Thyroid gland (tissue), 4 donors: ENCODE measurements at places on chromosomes 2 and 18.
A peak's percentile ranks its signal among the peaks of the same experiment; 100 is the strongest.

DNA sequence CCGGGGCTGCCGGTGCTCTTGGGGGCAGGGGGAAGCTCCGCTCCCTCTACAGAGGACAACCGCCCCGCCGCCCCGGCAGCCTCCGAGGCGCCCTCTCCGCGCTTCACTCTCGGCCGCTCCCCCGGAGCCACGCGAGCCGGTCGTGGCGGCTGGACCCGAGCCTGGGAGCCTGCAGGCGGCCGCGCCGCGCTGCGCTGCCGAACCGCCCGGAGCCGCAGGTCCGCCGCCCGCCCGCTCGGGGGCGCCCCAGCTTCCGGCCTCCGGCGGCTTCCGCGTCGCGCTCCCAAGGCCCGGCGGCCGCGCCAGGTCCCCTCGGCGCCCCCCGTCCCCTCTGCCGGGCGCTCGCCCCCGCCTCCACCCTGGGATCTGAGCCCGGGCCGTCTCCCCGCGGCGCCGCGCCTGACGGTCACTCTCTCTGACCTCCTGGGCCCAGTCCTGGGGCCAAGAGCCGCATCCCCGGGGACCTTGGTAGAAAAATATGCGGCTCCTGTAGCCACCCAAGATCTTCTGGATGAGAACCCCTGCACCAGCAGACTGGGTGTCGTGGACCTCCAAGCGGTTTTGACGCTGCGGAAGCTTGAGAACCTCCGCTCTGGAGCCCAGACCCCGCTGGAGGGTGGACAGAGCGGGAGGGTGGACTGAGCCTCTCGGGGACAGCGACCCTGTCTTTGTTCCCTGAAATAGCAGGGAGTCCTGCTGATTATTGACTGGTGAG, 44.3 kb downstream of the SERTAD2 start:
- peak; percentile 59 for DNase-seq
- H3K4me1 ChIP-seq, result peaks cover 9% of the 10 kb centered on the region
- no peaks in the 10 kb centered on the region for H3K36me3 ChIP-seq
- peak overlapping the region; percentile 50 for H3K4me3 ChIP-seq
- no peaks in the 10 kb centered on the region for H3K27me3 ChIP-seq

DNA sequence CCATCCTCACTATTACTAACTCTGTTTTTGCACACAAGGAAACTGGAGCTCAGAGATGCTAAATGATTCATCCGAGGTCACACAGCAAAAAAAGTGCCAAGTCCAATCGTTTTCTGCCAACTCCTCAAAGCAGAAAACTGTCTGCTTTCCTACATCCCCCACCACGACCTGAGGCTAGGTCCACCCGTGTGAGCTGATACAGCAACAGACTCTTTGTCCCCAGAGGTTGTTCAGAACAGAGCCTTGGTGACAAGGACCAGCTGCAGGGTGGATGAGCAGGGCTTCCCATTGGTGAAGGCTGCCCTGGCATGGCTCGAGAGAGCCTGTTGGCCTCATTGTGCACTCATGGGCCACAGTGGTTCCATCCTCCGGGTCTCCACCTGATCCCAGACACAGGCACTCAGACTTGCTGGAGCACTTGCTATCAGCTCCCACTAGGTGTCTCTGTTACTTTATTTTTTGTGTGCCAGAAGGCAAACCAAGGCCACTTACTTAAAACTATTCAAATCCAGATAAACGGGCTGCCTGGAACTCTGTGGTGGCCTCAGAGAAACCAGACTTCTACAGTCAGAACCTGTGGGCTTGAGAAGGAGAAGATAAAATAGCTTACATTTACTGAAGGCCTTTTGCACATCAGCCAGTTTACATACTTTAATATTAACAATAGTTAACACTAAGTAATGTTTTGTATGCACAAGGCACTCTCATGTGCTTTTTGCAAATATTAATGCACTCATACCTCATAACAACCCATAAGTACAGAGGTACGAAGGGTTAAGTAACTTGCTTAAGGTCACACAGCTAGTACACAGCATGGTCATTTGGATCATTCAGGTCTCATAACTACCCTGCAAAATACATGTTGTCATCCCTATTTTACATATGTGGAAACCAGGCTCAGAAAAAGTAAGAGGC, 62.9 kb upstream of the CTIF start:
- H3K36me3 ChIP-seq, result no peaks in the 10 kb centered on the region
- H3K4me1 ChIP-seq, result no peaks in the 10 kb centered on the region
- no peak overlapping the region for H3K4me3 ChIP-seq
- no peak overlapping the region for H3K27ac ChIP-seq

DNA sequence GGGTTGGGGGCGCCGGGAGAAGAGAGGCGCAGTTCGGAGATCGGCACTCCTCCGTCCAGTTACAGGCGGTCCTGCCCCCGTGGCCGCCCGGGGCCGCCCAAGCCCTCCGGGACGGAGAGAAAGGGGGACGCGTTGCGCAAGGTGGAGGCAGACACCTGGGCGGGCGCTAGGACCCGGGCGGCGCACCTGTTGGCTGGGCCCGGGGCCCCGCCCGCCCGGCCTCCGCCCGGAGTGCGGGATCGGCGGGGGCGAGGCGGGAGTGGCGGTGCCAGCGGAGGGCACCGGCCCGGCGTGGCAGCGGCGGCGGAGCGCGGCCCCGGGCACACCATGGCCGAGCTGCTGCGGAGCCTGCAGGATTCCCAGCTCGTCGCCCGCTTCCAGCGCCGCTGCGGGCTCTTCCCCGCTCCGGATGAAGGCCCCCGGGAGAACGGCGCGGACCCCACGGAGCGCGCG, at the start of gene SGPP2:
Gene SGPP2 (plus strand): TSS at position 268 of the 453 bp plus-strand sequence. CDS start 60 bp downstream, at position 328.
- H3K4me3 ChIP-seq, result peak within 1 kb of the TSS; percentile 14
- peak within 1 kb of the TSS; percentile 89 for H3K27ac ChIP-seq
- H3K27me3 ChIP-seq, result no peaks in the 10 kb centered on the region
- peaks cover 21% of the 10 kb centered on the region for H3K4me1 ChIP-seq
- H3K36me3 ChIP-seq, result no peaks in the 10 kb centered on the region

- H3K4me3 ChIP-seq, result no peak overlapping the region
- no peaks in the 10 kb centered on the region for H3K27me3 ChIP-seq
- no peaks in the 10 kb centered on the region for H3K36me3 ChIP-seq
- H3K4me1 ChIP-seq, result no peaks in the 10 kb centered on the region
- no peak overlapping the region for H3K27ac ChIP-seq
These were observed 27.4 kb downstream of the EVX2 start for GRCh38 chr2:176056406-176056805.

GRCh38 chr18:9708057-9708433, at the start of gene RAB31:
RAB31 (plus strand) TSS chr18:9708301; CDS start chr18:9708406, 105 bp downstream.
- no peaks in the 10 kb centered on the region for H3K36me3 ChIP-seq
- peak within 1 kb of the TSS; percentile 89 for H3K27ac ChIP-seq
- peak; percentile 76 for DNase-seq

GRCh38 chr18:58977801-58978200, 113.1 kb downstream of the ZNF532 start:
- H3K4me1 ChIP-seq, result peaks cover 5% of the 10 kb centered on the region
- no peaks in the 10 kb centered on the region for H3K27me3 ChIP-seq

- DNase-seq, result no peak
- H3K4me3 ChIP-seq, result no peak overlapping the region
- no peaks in the 10 kb centered on the region for H3K27me3 ChIP-seq
These were observed 72.8 kb upstream of the ODC1 start for GRCh38 chr2:10520926-10521325.

DNA sequence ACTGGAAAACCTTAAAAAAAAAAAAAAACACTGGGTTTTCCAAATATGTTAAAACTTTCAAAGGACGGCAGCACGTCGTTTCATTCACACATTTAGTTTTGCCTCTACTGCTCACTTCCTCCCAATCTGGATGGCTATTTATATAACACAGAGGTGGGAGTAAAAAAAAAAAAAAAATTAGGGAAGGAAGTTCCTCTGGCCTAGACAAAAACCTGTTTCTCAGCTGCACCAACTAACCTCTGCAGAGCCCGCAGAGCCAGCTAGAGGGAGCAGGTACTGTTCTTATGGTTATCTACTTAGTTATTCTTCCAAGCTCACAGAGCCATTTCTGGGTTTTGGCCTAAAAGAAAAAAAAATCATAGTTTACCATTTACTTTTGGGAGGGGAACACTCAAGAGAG, 28.1 kb downstream of the SLC1A4 start:
- no peak overlapping the region for H3K27ac ChIP-seq
- DNase-seq, result peak; percentile 5
- no peak overlapping the region for H3K4me3 ChIP-seq
- no peaks in the 10 kb centered on the region for H3K4me1 ChIP-seq
- no peaks in the 10 kb centered on the region for H3K36me3 ChIP-seq
- no peaks in the 10 kb centered on the region for H3K27me3 ChIP-seq

DNA sequence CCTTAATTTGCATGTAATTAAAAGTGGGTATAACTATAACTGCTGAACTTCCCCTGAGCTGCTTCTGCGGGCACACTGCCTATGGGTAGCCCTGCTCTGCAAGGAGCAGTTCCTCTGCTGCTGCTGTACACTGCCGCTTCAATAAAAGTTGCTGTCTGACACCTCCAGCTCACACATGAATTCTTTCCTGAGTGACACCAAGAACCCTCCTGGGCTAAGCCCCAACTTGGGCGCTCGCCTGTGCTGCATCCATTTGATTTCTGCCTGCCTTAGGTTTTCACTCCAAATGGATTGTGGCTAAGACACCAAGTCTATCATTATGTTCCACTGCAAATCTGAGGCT, 215.7 kb downstream of the ANAPC1 start:
- no peak overlapping the region for H3K4me3 ChIP-seq
- peaks cover 9% of the 10 kb centered on the region for H3K4me1 ChIP-seq
- H3K27ac ChIP-seq, result peak overlapping the region; percentile 31
- H3K27me3 ChIP-seq, result no peaks in the 10 kb centered on the region

DNA sequence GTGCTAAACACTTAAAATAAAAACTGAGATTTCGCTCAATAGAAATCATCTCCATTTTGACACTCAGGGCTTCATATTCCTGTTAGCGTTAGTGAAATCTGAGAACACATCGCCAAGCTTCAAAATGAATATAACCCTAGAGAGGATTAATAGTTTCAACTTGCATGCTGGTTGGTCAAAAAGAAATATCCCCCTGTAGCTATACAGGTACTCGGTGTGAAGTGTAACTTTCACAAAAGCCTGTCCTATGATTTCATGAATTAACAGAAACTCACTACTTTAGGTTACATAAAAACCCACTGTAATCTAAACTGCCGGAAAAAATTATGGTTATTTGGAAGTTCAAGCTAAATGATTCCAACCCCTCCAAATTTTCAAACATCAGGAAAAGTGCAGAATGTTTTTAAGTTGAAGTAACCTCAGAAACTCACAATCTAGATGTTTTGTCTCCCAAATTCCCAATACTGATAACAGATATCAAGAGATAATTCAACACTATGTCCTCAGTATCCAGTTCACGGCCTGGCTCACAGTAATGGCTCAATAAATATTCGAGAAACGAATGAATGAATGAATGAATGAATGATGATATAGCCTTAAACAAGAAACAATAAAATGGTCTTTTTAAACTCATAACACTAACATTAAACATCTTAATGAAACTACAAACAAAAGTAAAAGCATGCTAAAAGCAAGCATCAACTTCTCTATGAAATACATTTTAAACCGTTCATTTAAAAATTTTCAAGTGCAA, 2.5 kb downstream of the TLK1 start:
- peaks cover 15% of the 10 kb centered on the region for H3K4me1 ChIP-seq
- no peak overlapping the region for H3K4me3 ChIP-seq
- DNase-seq, result no peak
- H3K27me3 ChIP-seq, result no peaks in the 10 kb centered on the region
- H3K27ac ChIP-seq, result no peak overlapping the region

DNA sequence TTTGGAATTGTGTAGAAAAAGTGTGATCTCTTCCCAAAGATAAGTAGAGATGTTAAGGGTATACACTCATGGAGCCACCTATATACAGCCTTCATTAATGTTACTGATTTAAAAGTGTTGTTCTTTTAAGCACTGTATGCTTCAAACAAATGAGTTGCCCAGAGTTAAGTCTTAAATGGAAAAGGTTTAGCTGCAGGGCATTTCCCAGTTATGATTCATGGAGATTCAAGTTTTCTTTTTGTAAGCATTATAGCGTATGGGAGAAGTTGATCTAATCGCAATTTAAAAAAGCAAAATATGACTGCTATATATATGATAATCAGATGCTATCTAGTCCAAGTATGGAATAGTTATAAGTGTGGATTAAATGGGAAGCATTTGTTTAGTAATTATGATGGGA, 4.8 kb downstream of the PDK1 start:
- no peaks in the 10 kb centered on the region for H3K27me3 ChIP-seq
- DNase-seq, result no peak
- peaks cover 3% of the 10 kb centered on the region for H3K36me3 ChIP-seq

- no peak for DNase-seq
- H3K36me3 ChIP-seq, result no peaks in the 10 kb centered on the region
- peak overlapping the region; percentile 87 for H3K27ac ChIP-seq
- H3K27me3 ChIP-seq, result no peaks in the 10 kb centered on the region
- peaks cover 34% of the 10 kb centered on the region for H3K4me1 ChIP-seq
- H3K4me3 ChIP-seq, result no peak overlapping the region
These were observed 76.3 kb upstream of the MGAT4A start for GRCh38 chr2:98807221-98807620.

GRCh38 chr2:159160412-159160811, 126.1 kb downstream of the WDSUB1 start:
- no peaks in the 10 kb centered on the region for H3K27me3 ChIP-seq
- no peak overlapping the region for H3K27ac ChIP-seq
- no peak overlapping the region for H3K4me3 ChIP-seq
- no peaks in the 10 kb centered on the region for H3K36me3 ChIP-seq
- DNase-seq, result no peak
- peaks cover 38% of the 10 kb centered on the region for H3K4me1 ChIP-seq
